Stimulated activated CD4-positive, alpha-beta T cell treated with anti-CD3 and anti-CD28 coated beads, Interleukin-4, amount 100 ng/mL, for 48 hours (primary cell): ENCODE measurements at places on chromosomes 3 and 15.
A peak's percentile ranks its signal among the peaks of the same experiment; 100 is the strongest.

DNA sequence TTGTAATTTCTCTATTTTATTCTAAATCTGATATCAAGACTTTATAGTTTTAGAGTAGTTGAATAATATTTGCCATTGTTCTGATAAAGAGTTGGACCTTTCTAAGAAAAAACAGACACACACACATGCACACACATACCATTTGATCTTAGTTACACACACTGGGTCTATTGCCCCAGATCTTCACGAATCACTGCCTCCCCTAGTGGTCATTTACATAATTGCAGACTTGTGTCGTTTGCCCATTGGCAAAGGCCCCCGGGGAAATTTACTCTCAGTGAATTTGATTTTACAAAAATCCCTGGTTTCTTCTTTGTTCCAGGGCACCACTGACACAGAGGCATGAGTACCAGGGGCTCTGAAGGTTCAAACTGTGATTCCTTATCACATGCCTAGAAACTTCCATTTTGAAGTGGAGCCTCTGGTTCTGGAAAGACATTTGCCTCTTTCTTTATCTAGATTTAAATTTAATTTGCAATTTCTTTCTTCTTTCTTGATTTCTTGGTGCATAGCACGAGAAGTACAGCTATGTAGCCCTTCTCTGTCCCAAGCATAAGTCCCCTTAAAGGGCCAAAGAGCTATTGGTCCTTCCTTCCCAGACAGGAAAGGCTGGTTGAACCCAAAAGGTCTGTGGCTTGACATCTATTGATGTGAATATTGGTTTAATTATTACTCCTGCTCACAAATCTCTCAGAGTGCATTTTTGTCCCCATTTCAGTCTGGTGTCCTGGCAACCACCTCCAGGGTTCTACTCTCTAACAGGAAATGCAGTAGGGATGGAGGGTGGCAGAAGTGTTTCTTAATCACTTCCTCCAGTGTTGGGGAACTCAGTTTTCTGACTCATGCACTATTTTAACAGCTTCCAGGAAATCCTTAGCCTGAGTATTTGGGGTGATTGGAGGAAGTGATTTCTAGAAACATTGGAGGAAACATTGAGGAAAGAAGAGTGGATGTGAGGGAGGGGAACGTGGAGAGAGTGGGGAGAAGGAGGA lies 32.4 kb upstream of the SLC6A11 start:
- DNase-seq, result peak; percentile 16

DNA sequence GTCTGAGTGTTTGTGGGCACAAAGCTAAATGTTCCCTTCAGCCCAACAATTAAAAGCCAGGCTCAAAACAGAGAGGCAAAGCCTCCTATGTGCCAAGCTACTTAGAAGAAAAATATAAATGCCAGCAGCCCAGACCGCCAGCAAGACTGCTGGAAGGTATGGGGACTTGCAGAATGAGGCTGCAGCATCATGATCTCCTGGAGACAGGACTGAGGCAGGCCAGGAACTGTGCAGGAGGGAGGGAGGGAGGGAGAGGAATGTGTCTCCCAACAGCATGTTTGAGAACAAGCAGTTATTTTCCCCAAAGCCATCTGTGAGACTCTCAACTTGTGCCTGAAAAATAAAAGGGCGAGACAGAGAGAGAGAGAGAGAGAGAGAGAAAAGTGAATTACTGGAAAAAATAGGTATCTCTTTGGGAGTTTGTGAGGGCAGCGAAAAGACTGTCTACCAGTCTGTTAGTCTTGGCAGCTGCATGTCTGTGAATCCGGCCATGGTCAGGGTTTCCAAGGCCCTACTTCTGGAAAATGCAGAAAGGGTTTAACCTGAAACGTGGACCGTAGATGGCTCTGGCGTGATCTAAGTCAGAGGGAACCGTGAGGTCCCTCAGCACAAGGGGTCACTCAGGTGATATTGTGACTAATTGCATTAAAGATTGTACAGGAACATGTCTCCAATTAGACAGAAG lies 139.7 kb upstream of the COL8A1 start:
- no peak for DNase-seq

DNA sequence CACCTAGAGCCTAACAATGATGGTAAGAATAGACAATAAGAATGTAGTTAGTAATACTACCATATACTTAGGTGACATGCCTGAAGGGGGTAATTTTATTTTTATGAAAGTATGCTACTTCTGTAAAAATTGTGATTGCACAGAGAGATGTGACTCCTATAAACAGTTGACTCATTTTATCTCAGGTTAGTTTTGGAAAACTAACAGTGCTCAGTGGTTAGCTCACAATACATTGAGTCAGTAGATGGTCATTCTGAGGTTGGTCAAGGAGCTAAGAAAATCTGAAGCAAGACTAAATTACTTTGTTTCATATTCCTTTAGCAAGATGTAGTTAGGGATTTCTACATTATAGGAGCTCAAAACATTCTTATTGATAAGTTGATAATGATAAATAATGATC lies 271.0 kb downstream of the EDEM1 start:
- no peak for DNase-seq

DNA sequence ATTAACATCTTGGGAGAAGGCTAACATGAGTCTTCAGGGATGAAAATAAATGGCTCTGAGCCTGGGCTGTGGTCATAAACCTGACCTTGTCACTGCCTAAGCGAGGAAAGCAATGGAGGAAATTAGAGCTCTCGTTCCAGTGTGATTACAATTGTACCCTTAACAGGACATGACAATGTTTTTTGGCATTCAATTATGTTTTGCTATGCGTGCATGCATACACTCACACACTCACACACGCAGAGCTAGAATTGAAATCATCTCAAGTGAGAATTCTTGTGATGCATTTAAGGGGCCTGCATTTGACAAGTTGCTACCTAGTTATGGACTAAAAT lies 24.1 kb downstream of the ZNF80 start:
- no peak for DNase-seq

GRCh38 chr15:39587096-39587721 lies 6.3 kb downstream of the THBS1 start:
- no peak for DNase-seq

GRCh38 chr3:16790432-16791400 lies 94.0 kb upstream of the PLCL2 start:
- no peak for DNase-seq

DNA sequence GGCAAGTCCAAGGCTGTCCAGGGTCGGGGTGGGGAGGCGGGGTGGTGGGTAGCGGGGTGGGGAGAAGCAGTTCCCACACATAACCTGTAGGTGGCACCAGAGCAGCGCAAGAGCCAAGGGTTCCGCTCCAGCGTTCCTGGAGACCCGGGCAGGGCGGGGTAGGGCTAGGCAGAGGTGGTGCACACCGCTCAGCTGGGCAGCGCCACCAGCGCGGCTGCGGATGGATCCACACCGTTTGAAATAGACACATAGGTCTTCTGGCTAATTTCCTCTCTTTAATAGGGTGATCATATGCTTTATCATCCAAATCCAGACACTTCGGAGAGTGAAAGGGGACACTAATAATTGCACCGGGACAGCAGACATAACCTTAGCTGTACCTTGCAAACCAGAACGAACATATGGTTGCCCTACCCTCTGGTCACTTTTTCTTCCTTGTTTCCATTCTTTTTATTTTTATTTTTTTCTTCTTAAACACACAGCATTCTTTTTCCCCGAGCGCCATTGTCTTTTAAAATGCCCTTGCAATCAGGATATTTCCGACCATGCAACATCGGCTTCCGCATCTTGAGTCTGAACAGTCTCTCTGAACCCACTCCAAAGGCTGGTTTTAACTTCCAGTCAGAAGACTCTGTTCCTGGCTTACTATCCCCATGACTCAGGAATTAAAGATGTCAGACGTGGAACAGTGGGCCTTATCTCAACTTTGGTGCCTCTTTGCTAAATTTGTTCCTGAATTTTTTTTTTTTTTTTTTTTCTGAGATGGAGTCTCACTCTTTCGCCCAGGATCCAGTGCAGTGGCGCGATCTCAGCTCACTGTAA lies 12.5 kb upstream of the ZSCAN2 start:
- peak; percentile 79 for DNase-seq

GRCh38 chr3:136207489-136208115 lies 11.5 kb upstream of the MSL2 start:
- no peak for DNase-seq

DNA sequence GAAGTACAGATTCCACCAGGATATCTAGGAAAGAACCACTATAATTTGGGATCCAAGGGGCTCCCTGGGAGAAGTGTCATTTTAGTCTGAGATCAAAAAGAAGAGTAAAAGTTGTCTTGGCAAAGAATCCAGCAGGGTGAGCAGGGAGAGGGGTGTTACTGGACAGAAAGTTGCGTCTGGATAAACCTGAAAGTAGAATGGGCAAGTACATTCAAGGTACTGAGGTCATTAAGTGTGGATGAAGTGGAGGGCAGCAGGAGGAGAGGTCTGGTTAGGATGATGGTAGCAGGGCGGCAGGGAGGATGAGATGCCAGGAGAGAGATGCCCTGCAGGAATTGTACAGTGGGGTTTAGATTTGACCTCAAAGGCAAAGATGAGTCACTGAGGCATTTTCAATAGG lies 253.3 kb downstream of the KLF13 start:
- DNase-seq, result no peak

GRCh38 chr3:131239267-131239666 lies 142.3 kb upstream of the NUDT16 start:
- no peak for DNase-seq

DNA sequence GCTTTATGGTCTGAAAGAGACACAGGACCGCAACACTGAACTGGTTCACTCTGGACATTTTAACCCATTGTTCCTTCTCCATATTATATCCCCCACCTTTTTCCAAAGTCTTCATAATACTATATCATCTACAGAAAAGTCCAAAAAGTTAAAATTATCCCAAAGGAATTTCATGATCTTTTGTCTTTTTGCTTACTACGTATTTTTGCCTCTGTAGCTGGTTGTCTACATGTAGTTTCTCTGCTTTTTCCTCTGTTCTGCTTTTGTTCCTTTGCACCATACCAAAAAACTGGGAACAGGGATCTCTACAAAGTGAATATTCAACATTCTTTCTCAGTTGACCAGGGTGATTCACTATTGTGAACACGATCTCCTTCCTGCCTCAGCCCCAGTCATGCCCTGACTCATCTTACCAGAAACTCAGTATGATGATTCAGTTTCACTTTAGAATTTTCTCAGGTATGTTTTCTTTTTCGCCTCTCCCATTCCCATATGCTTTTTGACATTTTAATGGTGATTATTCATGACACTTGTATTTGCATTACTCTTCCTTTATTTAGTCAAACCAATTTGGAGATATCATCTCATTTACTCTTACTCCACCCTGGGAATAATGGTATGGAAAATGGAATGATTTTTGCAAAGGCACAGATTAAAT lies 14.5 kb downstream of the EMC4 start:
- no peak for DNase-seq

DNA sequence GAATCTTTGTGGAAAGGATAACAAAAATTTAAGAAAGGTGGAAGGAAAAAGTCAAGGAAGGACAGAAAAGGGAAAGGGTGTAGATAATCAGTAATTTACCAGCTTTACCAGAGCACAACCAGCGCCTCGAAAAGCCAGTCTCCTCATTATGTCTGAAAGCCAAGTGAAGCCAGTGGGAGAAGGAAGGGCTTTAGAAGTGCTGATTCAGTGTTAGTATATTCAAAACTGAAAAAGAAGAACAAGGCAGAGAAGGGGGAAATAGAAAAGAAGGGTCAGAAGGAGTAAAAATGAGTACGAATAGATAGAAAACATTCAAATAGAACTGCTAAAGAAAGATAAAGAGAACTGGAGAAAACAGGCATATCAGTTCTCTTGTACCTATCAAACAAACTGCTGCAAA lies 4.1 kb downstream of the PBRM1 start:
- DNase-seq, result no peak
